NCI-H2171 treated with DMSO at 0.1 percent for 48 hours (cell line): ENCODE measurements at places on chromosomes 3 and 15.

- no peak for DNase-seq
Measured at GRCh38 chr3:189138901-189139610, 32.7 kb upstream of the TPRG1 start.

DNA sequence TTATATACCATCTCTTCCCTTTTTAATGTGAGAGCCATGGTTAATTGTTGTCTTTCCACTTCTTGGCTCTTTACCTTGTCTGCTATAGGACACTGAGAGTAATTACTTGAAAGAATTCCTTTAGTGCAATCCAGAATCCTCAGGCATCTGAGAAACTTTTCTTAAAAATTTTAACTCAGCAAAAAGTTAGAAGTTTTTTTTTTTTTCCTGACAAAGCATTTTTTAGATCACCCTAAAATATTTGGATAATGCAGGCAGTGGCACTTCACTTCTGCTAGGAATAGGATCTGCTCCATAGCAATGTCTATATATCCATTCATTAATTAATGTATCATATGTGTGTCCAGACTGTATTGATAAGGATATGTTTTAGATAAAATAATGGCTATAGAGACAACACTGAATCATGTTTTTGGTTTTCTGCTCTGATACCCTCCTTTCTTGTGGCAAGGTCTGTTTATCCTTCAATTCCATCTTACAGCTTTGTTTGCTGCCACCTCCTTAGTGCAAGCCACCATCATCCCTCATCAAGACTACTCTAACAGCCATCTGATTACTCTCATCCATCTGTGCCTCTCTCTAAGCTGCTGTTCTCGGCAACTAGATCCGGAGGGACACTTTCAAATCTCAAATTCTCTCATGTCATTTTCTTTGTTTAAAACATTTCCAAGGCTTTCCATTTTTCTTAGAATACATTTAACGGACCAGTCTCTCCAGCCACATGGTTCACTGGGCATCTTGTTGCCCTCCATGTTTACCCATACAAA, 563.5 kb downstream of the EDEM1 start:
- DNase-seq, result no peak

GRCh38 chr3:50592568-50592967, 19.0 kb downstream of the CISH start:
- DNase-seq, result no peak

GRCh38 chr15:68503791-68504680, 72.1 kb upstream of the ITGA11 start:
- no peak for DNase-seq

DNA sequence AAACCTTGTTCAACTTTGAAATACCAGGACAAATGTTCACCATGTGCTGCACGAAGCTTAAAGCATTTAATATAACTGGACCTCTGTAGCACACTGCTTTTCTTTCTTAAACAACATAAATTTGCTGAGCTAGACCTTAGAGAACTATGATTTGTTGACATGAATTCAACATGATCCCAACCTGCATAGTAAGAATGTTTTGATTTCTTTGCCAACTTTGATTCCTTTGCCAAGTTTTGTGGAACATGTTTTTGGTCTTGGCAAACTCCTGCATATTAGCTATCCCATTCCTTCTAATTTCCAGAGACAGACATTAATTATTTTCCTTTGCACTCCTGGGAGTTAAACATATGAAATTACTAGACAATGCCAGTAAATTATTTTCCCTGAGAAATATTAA, 197.2 kb upstream of the RBMS3 start:
- DNase-seq, result no peak

DNA sequence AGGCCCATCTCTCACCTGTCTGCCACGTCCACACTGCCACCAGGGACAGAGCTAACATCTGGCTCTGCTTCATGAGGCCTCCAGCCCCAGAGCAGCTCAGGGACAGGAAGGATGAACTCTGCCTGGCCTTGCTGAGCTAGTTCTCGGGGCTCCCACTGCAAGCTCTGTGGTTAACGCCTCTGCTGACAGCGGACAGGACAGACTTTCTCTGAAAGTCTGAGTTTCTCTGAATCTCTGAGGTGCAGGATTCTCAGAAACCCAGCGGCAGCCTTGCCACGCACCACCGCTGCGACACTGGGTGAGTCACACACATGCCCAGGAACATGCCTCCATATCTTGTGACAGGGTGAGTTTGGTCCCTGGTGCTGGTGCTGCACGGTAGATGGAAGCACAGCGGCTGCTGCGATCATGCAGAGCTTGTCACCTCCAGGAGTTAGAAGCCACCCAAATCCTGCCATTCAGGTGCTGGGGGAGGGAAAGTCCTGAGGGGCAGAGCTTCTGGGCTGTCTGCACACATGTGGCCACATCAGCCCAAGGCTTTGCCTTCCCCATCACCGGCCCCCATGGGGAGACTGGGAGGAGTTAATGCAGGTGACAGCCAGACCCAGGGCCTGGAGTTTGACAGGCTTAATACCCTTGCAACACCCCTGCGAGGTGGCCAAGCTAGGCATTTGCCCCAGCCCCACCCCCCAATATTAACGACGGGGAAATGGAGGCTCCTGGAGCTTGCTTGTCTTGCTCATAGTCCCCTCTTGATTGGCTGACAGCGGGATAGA, 267.0 kb downstream of the PLCL2 start:
- DNase-seq, result no peak

- DNase-seq, result peak; percentile 92
Measured at GRCh38 chr15:40333922-40334492, 6.7 kb downstream of the CCDC9B start.

DNA sequence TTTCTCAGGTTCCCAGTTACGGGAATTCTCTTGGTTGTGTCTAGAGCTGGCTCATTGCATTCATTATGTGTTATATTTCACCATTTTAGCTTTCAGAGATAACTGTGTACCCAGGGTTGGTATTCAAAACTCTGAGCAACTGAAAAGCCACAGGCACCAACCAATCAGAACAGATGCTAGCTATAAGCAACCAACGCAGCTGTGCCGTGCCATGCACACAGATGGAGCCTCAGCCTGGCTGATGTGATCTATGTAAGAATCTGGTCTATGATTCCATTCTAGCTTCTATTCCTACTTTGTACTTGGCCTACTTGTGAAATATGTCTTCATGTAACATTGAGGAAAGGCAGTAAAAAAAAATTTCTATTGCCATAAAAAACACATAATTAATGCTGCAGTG, 95.0 kb upstream of the CCDC80 start:
- DNase-seq, result peak; percentile 56

GRCh38 chr3:187973977-187974870, 179.7 kb upstream of the LPP start:
- DNase-seq, result no peak

DNA sequence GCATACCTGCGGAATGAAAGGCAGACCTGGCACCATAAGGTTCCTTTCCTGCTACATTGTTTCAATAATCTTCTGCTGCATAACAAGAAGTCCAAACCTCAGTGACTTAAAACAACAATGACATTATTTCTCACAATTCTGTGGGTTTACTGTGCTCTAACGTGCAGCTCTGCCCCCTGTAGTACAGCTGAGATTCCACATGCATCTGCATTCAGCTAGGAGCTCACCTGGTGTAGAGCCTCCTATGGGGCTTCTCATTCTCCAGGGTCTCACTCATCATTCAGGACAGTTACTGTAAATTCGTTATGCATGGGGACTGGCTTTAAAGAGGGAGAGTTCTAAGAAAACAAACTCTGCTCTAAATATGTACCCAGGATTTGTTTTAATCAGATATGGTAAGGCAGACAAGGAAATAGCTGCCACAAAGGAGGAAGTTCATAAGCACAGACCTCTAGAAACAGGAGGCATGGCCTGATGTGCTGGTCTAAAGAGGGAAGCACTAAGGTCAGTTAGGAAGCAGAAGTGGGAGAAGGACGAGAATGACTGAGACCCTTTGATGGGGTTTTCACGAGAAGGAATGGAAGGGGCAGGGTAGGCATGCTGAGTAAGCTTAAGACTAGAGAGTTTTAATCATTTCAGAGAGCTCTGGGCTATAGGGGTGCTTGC, 347.0 kb downstream of the NEK10 start:
- DNase-seq, result no peak

DNA sequence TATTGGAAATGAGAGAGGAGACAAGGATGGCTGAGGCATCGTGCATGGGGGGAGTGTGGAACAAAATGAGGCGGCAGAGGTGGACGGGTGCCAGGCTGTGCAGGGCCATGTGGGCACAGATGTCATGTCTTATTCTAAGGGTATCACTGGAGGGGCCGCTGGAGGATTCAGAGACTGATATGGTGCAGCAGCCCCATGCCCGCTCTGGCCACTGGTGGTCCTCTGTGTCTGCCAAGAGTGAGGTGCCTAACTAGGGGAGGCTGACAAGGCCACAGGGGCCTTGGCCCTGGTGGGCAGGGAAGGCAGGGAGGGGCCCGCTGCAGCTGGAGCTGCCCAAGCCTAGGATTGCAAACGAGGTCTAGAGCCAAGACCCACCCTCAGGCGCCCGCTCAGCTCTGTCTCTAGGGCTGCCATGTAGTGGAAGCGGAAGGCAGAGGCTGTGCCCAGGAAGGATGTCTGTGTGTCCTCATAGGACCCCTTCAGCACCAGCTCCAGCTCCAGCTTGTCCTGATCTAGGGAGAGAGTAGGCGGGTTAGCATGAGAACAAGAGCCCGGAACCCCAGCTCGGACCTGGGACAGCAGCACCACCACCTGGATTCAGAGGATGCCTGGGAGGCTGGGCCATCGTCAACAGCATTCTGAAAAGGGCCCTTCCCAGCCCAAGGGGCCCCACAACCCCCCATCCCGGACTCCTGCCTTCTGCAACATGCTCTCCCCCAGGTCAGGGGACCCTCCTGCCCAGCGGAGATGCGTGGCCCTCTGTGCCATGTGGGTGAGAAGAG, 11.3 kb downstream of the PLA2G4D start:
- DNase-seq, result no peak

GRCh38 chr3:54668236-54668635, 259.6 kb downstream of the LRTM1 start:
- DNase-seq, result peak; percentile 29

GRCh38 chr15:70265466-70265978, 167.8 kb upstream of the TLE3 start:
- no peak for DNase-seq

DNA sequence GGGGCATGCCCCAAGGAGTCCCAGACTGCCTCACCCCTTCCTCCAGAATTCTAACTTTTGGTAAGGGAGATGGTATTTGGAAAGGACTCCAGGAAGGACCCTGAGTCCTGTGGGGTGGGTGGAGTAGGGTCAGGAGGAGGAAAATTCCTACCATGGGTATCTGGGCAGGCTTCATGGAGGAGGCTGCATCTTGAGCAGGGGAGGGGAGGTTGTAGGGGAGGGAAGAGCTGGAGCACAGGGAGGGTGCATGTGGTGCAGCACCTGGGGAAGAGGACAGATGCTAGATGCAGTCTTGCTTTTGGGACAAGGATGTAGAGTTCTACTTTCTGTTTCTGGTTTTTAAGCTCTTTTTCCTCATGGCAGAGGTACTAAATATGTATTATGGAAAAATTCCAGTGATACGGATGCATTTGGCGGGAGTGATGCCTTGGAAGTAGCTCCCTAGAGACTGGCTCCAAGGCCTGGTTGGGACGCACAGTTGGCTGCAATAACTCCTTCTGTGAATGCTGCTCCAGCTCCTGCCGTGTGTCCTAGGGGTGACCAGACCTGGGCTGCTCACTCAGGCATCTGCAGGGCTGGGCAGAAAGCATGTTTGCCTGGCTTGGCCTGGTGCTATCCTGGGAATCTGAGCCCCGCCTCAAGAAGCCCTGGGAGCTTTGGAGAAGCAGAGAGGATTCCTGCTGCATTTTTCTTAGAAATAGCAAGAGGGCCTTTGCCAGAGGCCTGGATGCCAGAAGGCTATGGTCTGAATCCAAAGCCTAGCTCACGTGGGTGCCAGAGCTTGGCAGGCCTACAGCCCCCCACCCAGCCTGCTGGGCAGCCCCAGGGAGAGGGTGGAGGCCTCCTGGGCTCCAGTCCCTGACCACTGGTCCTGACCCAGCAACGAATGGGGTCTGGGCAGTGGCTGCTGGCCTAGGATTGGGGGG, 10.1 kb downstream of the SEMA3F start:
- DNase-seq, result no peak

DNA sequence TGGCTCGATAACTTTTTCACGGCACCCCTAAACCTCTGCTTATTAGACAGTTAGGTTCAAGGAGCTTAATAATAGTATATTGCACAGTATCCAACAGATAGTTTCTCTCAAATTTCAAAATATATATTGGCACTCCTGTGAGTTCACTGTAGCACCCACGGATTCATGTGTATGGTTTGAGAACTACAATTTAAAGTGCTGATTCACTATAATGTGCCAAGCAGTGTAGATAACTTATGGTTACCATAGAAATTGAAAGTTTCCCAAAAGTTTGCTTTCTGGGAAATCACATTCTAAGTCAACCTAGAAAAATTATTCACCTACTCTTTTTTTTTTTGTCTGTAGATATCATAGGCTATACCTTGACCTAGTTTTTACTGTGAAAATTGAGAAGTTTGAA, 86.6 kb downstream of the GAP43 start:
- no peak for DNase-seq

- DNase-seq, result no peak
Measured at GRCh38 chr15:38266247-38266986, 13.8 kb downstream of the SPRED1 start.

- DNase-seq, result no peak
Measured at GRCh38 chr3:128425846-128426127, 40.9 kb downstream of the DNAJB8 start.

- DNase-seq, result no peak
Measured at GRCh38 chr3:133413161-133414020, 13.5 kb downstream of the BFSP2 start.

GRCh38 chr3:30004481-30004880, 601.9 kb upstream of the TGFBR2 start:
- no peak for DNase-seq

- DNase-seq, result no peak
Measured at GRCh38 chr3:194009019-194009418, 126.9 kb upstream of the HES1 start.
